ENCODE measurements at places on chromosomes 3 and 15.

DNA sequence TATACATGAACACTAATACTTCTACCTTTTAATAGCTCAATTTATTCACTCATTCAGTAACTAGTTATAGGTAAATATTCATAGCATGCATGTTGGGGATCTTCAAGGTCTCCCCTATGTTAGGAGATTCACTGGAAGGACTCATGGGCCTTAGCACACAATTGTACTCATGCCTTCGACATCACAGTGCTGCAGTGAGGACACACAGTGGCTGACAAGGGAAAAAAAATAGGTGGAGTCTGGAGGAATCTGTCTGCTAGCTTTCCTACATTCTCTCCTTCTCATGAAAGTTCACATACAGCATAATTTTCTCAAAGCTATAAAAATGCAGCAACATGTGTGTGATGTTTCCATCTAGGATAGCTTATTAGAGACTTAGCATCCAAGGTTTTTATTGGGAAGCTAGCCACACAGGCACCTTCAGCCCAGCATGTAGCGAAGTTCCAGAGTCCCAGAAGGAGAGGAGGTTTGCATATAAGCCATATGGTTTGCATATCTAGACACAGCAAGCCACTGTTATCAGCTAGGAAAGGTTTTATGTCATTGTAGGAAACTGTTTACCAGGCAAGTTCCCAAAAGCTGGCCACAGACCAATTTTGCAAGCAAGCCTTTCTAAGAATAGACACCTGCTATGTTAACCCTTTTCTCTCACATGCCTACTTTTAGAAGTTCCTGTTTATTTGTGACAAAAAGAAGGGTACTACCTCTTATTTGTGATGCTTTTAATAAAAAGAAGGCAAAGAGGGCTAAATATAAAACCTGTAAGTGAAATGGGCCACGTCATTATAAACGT, 46.4 kb downstream of the MORC1 start:
- no peak for DNase-seq

- DNase-seq, result no peak
Observed at GRCh38 chr3:177538048-177538749, 340.9 kb upstream of the TBL1XR1 start.

- DNase-seq, result no peak
Observed at GRCh38 chr15:100001405-100001804, 268.2 kb upstream of the LYSMD4 start.

DNA sequence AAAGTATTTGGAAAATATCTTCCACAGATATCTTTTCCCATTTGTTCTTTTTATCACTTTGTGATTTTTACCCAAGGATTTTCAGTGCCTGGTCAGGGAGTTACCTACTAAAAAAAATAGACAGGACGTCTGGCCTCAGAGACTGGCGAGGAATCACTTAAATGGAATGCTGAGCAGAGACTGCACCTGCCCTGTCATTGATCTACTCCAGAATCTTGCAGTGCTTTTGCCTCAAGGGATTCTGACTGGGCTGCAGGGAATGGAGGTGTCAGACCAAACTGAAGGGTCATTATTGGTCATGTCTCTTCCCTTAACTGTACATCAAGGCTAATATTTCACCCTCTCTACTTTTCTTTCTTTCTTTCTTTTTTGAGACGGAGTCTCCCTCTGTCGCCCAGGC, 12.1 kb upstream of the RYR3 start:
- no peak for DNase-seq

- DNase-seq, result no peak
Observed at GRCh38 chr3:120192159-120192558, 92.9 kb downstream of the GPR156 start.

Data from stimulated activated CD4-positive, alpha-beta T cell treated with anti-CD3 and anti-CD28 coated beads, TNF-alpha, amount 100 ng/mL, for 4 hours (primary cell).